ENCODE measurements at places on chromosomes 6 and 20.

- no peak for DNase-seq
These were observed 172.6 kb upstream of the PHACTR1 start for GRCh38 chr6:12543953-12544352.

DNA sequence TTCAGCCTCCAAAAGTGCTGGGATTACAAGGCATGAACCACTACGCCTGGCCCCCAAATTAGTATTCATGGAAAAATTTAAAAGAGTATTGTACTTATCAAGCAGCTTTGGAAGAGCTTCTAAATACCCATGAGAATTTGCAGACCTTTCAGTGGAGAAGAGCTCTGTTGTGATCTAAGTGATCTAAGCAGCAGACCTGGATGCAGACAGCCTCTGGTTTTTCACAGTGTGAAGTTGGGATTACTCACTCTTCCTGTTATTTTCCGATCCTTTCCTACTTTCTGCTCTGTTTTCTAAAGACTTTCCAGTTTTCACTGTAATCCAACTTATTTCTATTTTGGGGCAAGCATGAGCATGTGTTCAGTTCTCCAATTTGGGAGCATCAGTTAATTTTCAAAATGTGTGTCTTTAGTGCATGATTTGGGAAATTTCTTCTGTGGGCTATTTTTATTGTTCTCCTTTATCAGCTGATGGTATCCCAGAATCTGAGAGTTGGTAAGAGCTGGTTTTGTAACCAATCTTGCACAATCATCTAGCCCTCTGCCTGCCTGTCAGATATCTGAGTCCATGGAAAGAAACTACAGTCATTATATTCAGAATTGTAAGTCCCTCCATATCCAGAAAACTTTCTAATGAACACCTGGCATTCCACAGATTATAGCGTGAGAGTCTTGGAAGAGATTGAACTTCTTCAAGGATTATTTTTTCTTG lies 207.7 kb upstream of the DTNBP1 start:
- DNase-seq = peak; percentile 18

DNA sequence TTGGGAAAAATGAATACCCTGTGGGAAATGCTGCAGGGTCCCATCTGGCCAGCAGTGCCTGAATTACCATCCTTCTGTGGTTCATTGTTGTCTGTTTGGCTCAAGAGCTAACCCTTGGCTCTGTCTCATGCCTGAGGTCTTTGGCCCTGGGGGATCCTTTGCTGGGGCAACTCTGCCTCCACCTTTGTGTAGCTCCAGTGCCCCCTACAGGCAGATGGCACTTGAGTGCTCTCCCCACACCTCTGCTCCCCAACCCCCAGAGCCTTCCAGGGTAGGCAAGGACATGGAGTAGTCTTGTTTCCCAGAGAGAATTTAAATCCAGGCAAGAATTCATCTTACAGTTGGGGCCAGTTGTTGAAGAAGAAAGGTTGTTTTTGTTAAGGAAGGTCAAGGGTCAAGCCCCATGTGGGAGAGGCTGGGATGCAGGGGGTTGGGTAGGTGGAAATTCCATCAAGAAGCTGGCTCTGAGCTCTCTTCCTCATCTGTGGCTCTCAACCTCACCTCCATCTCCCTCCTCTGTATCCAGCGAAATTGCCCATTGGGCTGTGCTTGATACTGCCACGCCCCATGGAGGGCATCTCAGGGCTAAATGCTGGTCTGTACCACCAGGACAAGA lies 44.2 kb downstream of the ZNF831 start:
- no peak for DNase-seq

DNA sequence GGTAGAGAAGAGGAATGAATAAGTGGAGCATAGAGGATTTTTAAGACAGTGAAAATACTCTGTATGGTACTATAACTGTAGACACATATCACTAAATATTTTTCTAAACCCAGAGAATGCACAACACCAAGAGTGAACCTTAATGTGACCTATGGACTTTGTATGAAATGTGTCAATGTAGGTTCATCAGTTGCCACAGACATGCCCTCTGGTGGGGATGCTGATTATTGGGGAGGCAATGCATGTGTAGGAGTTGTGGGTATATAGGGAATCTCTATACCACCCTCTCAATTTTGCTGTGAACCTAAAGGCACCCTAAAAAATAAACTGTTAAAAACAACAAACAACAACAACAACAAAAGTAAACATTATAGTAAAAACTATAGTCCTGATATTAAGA lies 293.7 kb downstream of the RNF144B start:
- DNase-seq = no peak

GRCh38 chr6:126795161-126795560 lies 323.3 kb upstream of the RSPO3 start:
- no peak for DNase-seq
